ENCODE measurements at places on chromosomes 7 and 10.

DNA sequence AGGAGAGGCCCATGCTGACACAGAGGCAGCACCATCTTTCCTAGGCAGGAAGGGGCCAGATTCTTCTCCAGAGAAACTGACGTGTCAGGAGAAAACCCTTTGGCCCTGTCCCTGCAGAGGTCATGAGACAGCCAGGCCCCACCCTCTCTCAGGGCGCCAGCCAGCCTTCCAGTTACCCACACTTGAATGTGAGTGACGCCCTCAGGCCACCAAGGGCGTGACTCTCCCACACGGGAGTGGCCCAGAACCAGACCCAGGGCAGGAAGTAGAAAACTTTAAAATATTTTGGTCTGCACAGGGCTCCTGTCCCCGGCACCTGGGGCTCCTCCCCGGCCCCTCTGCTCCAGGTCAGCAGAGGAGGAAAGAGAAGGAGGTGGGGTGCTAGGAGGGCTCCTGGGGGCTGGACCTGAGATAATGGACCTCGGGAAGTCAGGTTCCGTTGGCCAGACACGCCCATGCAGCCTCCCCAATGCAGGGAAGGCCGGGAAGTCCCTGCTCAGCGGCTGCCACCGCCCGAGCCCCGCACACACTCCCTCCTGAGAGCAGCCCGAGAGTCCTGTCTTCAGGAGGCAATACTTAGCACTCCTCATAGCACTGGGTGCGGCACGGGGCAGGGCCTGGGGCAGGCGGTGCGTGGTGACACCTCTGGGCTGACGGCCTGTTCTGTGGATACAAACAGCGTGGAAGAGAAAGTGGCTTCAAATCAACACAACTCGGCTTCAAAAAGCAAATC is 67.0 kb upstream of the CFAP46 start:
- H3K4me3 ChIP-seq = no peak overlapping the region
- peaks cover 5% of the 10 kb centered on the region for H3K4me1 ChIP-seq
- no peak overlapping the region for H3K27ac ChIP-seq
- H3K36me3 ChIP-seq = no peaks in the 10 kb centered on the region

GRCh38 chr10:114301951-114302710 is 63.1 kb downstream of the VWA2 start:
- H3K36me3 ChIP-seq = no peaks in the 10 kb centered on the region
- no peak for DNase-seq
- H3K4me3 ChIP-seq = no peak overlapping the region
- peak overlapping the region; percentile 8 for H3K27ac ChIP-seq
- no peaks in the 10 kb centered on the region for H3K27me3 ChIP-seq

DNA sequence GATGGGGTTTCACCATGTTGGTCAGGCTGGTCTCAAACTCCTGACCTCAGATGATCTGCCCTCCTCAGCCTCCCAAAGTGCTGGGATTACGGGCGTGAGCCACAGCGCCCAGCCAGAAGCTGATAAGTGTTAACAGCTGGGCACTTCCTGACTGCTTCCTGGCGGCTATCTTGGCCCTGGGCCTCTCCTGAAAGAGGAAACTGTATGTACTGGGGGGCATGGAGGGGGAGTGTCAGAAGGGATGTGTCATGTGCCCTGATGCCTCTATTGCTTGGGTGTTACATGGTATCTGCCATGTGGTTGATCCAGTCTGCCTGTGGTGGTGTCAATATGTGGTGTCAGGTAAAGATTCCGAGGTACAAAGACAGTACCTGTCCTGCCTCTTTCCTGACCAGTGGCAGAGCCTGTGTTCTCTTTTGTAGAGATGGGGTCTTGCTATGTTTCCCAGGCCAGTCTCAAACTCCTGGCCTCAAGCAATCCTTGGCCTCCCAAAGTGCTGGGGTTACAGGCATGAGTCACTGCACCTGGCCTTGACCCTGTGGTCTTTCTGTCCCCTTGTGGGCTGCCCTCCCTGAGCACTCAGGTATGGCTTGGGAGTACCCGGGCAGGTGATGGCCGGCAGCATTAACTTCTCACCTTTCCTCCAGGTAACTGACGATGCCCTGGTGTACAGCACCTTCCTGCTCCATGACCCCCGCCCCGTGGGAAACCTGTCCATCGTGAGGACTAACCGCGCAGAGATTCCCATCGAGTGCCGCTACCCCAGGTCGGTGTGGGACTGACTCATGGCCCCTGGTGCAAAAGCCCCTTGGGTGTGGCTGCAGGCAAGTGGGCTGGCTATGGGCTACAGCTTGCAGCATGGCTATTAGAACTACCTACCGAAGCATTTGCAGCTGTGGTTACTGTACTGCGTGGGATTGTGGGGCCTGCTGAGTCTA is 4.4 kb downstream of the ZP3 start:
- no peaks in the 10 kb centered on the region for H3K36me3 ChIP-seq
- DNase-seq = no peak
- H3K4me1 ChIP-seq = peaks cover 1% of the 10 kb centered on the region
- H3K27ac ChIP-seq = no peak overlapping the region
- H3K4me3 ChIP-seq = no peak overlapping the region

DNA sequence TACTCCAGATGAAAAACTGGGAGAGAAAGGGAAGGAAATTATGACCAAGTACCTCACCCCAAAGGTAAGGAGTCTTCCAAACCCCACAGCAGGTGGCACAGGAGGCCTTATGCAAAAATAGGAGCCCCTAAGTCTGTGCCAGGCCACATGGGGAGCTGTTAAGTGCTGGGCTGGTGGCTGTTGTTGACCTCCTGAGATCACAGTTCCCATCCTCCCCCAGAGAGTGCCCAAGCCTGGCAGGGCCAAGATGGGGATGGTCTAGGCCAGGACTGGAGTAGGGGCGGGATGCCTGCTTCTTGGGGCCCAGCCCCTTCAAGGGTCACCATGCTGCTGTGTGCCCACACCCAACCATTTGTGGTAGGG is 145.8 kb downstream of the RGS10 start:
- H3K27me3 ChIP-seq = no peaks in the 10 kb centered on the region
- no peak overlapping the region for H3K27ac ChIP-seq
- H3K36me3 ChIP-seq = no peaks in the 10 kb centered on the region
- no peak overlapping the region for H3K4me3 ChIP-seq
- peaks cover 59% of the 10 kb centered on the region for H3K4me1 ChIP-seq

- H3K4me1 ChIP-seq = no peaks in the 10 kb centered on the region
- no peaks in the 10 kb centered on the region for H3K27me3 ChIP-seq
- no peak overlapping the region for H3K27ac ChIP-seq
- DNase-seq = no peak
These were observed 191.3 kb upstream of the RHOBTB1 start for GRCh38 chr10:61135276-61135721.

DNA sequence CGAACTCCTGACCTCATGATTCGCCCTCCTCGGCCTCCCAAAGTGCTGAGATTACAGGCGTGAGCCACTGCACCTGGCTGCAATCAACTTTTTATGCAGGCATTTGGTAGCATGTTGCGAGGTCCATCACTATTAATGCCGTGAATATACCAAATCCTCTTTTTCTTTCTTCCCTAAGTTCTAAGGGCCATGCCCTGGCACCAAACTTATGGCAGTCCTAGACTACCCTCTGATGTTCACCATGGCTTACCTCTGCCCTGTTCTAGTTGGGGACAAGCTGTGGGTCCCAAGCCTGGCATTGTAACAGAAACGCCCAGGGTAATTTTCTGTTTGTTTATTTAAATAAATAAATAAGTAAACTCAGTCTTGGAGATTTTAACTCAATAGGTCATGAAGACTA is 13.3 kb downstream of the PRSS2 start:
- H3K27ac ChIP-seq = no peak overlapping the region
- no peaks in the 10 kb centered on the region for H3K4me1 ChIP-seq
- H3K4me3 ChIP-seq = no peak overlapping the region
- DNase-seq = no peak

- no peak for DNase-seq
- H3K27me3 ChIP-seq = no peaks in the 10 kb centered on the region
- no peak overlapping the region for H3K4me3 ChIP-seq
- no peak overlapping the region for H3K27ac ChIP-seq
- no peaks in the 10 kb centered on the region for H3K4me1 ChIP-seq
These were observed 25.5 kb upstream of the TSPAN33 start for GRCh38 chr7:129118976-129119375.

GRCh38 chr10:21832821-21833130 is 170.8 kb downstream of the DNAJC1 start:
- no peaks in the 10 kb centered on the region for H3K27me3 ChIP-seq
- no peak overlapping the region for H3K27ac ChIP-seq
- no peak for DNase-seq
- no peaks in the 10 kb centered on the region for H3K36me3 ChIP-seq
- no peaks in the 10 kb centered on the region for H3K4me1 ChIP-seq

DNA sequence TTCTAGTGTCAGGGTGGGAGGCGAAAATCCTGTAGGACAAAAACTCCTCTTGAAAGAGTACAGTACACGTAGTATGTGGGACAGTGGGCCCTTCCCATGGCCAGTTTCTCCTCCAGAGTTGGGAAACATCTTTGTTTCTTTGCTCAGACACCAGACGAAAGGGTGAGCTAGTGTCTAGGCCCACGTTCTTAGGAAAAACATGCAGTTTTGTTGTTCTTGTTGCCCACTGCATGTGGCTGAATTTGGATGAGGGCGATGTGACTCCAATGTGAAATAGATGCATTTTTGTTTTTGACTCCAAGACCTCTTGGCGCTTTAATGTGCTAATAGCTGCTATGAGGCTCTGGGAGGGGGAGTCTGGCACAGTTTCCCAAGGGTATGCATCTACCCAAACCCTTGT is 100.8 kb downstream of the ATXN7L1 start:
- peak overlapping the region; percentile 34 for H3K27ac ChIP-seq
- H3K4me1 ChIP-seq = peaks cover 9% of the 10 kb centered on the region
- no peak for DNase-seq
- no peaks in the 10 kb centered on the region for H3K27me3 ChIP-seq

DNA sequence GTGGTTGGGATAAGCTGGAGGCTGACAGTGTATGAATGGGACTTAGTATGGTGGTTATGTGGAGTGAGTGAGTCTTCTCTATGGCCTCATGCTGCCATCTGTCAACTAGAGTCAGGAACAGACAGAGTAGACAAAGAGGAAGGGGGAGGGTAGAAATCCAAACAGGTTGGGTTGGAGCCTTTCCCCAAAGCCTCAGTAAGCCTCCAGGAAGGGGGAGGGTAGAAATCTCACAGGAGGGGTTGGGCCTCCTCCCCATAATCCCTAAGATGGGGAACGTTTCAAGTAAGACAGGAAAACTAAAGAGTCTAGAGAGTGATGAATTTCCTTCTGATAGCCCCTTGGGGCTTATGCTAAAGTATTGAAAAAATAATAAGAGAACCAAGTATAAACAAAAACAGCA is 2.0 kb upstream of the AKR1B15 start:
- no peaks in the 10 kb centered on the region for H3K4me1 ChIP-seq
- H3K4me3 ChIP-seq = no peak overlapping the region
- DNase-seq = no peak
- H3K27me3 ChIP-seq = no peaks in the 10 kb centered on the region

- no peak overlapping the region for H3K27ac ChIP-seq
- no peak overlapping the region for H3K4me3 ChIP-seq
- H3K27me3 ChIP-seq = no peaks in the 10 kb centered on the region
- no peaks in the 10 kb centered on the region for H3K4me1 ChIP-seq
These were observed 23.6 kb downstream of the C7orf57 start for GRCh38 chr7:48058990-48059389.

DNA sequence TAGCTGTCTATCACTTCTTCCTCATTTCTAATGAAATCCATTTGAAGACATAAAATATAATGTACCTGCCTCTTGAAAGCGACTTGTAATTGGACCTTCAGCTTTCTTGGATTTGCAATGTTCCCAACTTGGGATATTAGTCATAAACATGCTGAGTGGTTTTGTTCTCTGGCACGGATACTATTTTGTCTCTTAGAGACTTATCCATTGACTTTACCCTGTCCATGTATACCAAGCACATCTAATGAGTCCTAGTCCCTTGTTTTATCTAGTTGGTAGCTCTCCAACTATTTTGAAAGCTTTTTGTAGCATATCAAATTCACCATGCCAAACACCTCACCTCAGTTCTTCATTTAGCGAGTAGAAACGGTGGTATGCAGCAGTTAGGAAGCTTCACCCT is 18.9 kb downstream of the PLEKHS1 start:
- H3K4me1 ChIP-seq = no peaks in the 10 kb centered on the region
- H3K36me3 ChIP-seq = no peaks in the 10 kb centered on the region
- H3K27me3 ChIP-seq = no peaks in the 10 kb centered on the region

DNA sequence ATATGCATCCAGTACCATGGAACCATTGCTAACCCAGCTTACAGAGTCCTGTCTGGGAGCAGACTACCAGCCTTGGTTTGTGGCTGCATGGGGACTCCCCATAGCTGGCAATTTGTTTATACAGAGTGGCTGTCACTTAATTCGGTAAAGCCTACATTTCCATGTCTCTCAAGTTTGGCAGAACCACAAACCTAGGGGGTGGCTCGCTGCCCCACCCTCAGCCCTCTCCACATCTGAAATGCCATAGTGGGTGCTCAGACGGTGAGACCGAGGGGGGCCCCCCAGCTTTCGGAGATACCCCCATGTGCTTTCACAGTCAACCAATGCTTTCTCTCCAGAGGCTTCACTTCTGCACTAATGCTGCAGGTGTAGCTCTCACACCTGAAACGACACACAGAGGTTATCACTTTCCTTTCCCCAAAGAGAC is 75.5 kb upstream of the KAT6B start:
- no peak for DNase-seq
- H3K4me3 ChIP-seq = no peak overlapping the region
- peaks cover 22% of the 10 kb centered on the region for H3K4me1 ChIP-seq
- H3K36me3 ChIP-seq = no peaks in the 10 kb centered on the region
- no peaks in the 10 kb centered on the region for H3K27me3 ChIP-seq
- H3K27ac ChIP-seq = no peak overlapping the region

DNA sequence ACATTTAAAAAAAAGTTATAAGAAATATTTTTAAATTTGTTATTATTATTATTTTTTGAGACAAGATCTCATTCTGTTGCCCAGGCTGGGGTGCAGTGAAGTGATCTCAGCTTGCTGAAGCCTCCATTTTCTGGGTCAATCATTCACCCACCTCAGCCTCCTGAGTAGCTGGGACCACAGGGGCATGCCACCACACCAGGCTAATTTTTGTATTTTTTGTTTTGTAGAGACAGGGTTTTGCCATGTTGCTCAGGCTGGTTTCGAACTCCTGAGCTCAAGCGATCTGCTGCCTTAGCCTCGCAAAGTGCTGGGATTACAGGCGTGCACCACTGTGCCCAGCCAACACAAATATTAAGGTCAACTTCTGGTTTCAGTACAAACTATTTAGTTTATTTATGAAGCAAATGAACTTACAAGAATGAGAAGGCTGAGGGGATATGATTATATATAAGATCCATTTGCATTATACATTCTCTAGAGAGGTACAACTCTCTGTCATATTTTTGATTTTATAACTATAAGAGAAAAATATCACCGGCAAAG is 45.9 kb upstream of the FAM133B start:
- peaks cover 27% of the 10 kb centered on the region for H3K4me1 ChIP-seq
- H3K27me3 ChIP-seq = no peaks in the 10 kb centered on the region
- no peaks in the 10 kb centered on the region for H3K36me3 ChIP-seq
- DNase-seq = no peak
- H3K4me3 ChIP-seq = no peak overlapping the region
- no peak overlapping the region for H3K27ac ChIP-seq

All from vagina (tissue), 2 donors.